ENCODE measurements at places on chromosomes 2 and 18. TPM values are rescaled to one million over a fixed set of nuclear protein-coding genes. Genes with fewer than 3 reads are reported as not detected.

GRCh38 chr2:177291701-177292100 is 27.2 kb upstream of the NFE2L2 start:
- no peak for DNase-seq

DNA sequence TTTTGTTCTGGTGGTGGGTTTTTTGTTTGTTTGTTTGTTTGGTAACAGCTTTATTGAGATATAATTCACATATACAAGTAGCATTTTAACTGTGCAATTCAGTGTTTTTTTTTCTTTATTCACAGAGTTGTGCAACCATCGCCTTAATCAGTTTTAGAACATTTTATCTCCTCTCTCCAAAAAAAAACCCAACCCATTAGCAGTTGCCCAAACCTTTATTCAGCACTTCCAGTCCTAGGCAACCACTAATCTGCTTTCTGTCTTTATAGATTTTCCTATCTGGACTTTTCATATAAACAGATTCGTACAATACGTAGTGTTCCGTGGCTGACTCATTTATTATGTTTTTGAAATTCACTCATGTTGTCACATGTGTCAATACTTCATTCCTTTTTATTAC is 38.7 kb downstream of the CCDC138 start:
- DNase-seq, result no peak

DNA sequence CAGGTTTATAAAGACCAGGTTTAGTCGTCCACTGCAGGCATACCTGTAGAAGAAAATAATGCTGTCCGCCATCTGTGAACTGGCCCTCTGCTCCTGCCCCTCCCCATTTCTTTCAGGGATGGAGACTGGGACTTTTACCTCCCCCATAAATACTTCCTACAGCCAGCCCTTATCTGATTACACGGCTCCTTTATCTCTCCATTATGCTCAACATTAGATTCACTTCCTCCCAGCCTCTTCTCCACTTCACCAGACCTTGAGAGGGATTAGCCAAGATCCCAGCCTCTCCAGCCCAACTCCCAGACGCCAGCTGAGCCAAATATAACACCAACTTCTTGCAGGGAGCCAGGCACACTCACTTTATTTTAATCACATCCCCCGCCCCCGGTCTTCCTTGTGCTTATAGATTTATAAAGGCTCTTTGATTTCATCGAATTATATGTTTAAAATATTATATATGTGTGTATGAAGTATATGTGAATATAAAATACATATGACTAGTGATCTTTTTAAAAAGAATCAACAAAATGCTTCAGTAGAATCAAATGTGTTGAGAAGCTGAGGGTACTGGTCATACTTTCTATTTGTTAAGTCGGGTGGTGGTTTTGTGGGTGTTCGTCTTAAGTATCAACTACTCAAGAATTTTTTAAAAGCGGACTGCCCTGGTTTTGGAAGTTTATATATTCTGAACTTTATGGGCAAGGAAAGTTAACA is 81.0 kb downstream of the SPRED2 start:
- no peak for DNase-seq

LRP1B gene
- total RNA-seq, result 0.04 TPM
